ENCODE measurements at places on chromosomes 5 and 9. TPM values are rescaled to one million over a fixed set of nuclear protein-coding genes. Genes with fewer than 3 reads are reported as not detected.

The PCDH12 gene
- 4.3 TPM for total RNA-seq

The SPINK6 gene
- not detected for total RNA-seq

The PAPPA gene
- total RNA-seq: 0.35 TPM

The FRRS1L gene
- total RNA-seq: not detected

The BTNL8 gene
- total RNA-seq: 0.40 TPM

The TEX48 gene
- 0.67 TPM for total RNA-seq

The SH3GLB2 gene
- 76.0 TPM for total RNA-seq

The PCDHGA1 gene
- 0.16 TPM for total RNA-seq

The ORM2 gene
- not detected for total RNA-seq

The SLC35D2 gene
- 7.1 TPM for total RNA-seq

The CDK9 gene
- total RNA-seq: 82.8 TPM

The PDGFRB gene
- 0.76 TPM for total RNA-seq

The MSMP gene
- total RNA-seq: not detected

The P4HA2 gene
- 8.4 TPM for total RNA-seq

The SGCD gene
- total RNA-seq: not detected

The OR1Q1 gene
- 0.45 TPM for total RNA-seq

The PCDHA1 gene
- total RNA-seq: not detected

The CXCL14 gene
- not detected for total RNA-seq

The ZBED3 gene
- not detected for total RNA-seq

The WHRN gene
- total RNA-seq: 29.1 TPM

The GAPT gene
- total RNA-seq: not detected

The IPO11 gene
- 30.2 TPM for total RNA-seq

The SPATA31A3 gene
- not detected for total RNA-seq

The ADAMTS6 gene
- 1.2 TPM for total RNA-seq

The PPWD1 gene
- total RNA-seq: 54.0 TPM

The OMD gene
- not detected for total RNA-seq

The PLEKHG4B gene
- not detected for total RNA-seq

The C9orf50 gene
- total RNA-seq: not detected

The AJM1 gene
- 12.9 TPM for total RNA-seq

The IL13 gene
- total RNA-seq: 4.3 TPM

The ANKRD31 gene
- total RNA-seq: 0.32 TPM

The TLX3 gene
- not detected for total RNA-seq

The DNAJC21 gene
- 53.4 TPM for total RNA-seq

The RNF183 gene
- 10.9 TPM for total RNA-seq

The PCDHGB5 gene
- 0.09 TPM for total RNA-seq

The TRAF1 gene
- total RNA-seq: 164 TPM

The RBM27 gene
- total RNA-seq: 20.7 TPM

The BARX1 gene
- total RNA-seq: 1.3 TPM

The ANGPTL2 gene
- total RNA-seq: not detected

The PSD2 gene
- total RNA-seq: not detected

The CCDC152 gene
- 0.79 TPM for total RNA-seq

The PCDHB15 gene
- total RNA-seq: not detected

The PCDHGB3 gene
- not detected for total RNA-seq

The GPX3 gene
- not detected for total RNA-seq

The CDC20B gene
- not detected for total RNA-seq

The WDR38 gene
- not detected for total RNA-seq

The SYNPO gene
- total RNA-seq: 0.04 TPM

The TMEM167A gene
- total RNA-seq: 60.4 TPM

The SEMA4D gene
- 167 TPM for total RNA-seq

The ATG10 gene
- 6.1 TPM for total RNA-seq

The PCDHGB2 gene
- total RNA-seq: 0.34 TPM

The GFRA3 gene
- not detected for total RNA-seq

The IL31RA gene
- total RNA-seq: not detected

The PPP6C gene
- total RNA-seq: 55.2 TPM

The FCN2 gene
- not detected for total RNA-seq
